Frontal cortex (tissue), 4 donors: ENCODE measurements at places on chromosomes 12 and 14. TPM values are rescaled to one million over a fixed set of nuclear protein-coding genes. Genes with fewer than 3 reads are reported as not detected.

Gene PPP1R1A
- total RNA-seq = 10.6 TPM

Gene CELA1
- not detected for total RNA-seq

Gene MYH6
- total RNA-seq = not detected

Gene CEBPE
- total RNA-seq = not detected

Gene PTCSC3
- not detected for total RNA-seq

Gene TAS2R50
- 3.7 TPM for total RNA-seq

Gene BDKRB1
- 0.41 TPM for total RNA-seq

Gene POC1B
- total RNA-seq = 93.8 TPM

Gene TPPP2
- not detected for total RNA-seq

Gene DHRS2
- total RNA-seq = 0.41 TPM

Gene TMEM119
- total RNA-seq = 0.82 TPM

Gene PKP2
- total RNA-seq = 7.3 TPM

Gene ARG2
- 59.1 TPM for total RNA-seq

Gene IRAK3
- total RNA-seq = 4.1 TPM

Gene KRT5
- not detected for total RNA-seq

Gene KRT8
- not detected for total RNA-seq

Gene TEX22
- total RNA-seq = 0.41 TPM

Gene GNB3
- 1.2 TPM for total RNA-seq

Gene ESR2
- 1.2 TPM for total RNA-seq

Gene CDKL1
- total RNA-seq = 10.2 TPM

Gene GLS2
- 4.1 TPM for total RNA-seq

Gene ZNF664
- total RNA-seq = 53.8 TPM

Gene HSPB8
- 0.41 TPM for total RNA-seq

Gene KRT75
- total RNA-seq = not detected

Gene WASHC4
- 73.0 TPM for total RNA-seq

Gene OLR1
- total RNA-seq = 4.1 TPM

Gene LRRK2
- 8.6 TPM for total RNA-seq

Gene NXPH4
- total RNA-seq = 0.82 TPM

Gene SSPN
- total RNA-seq = 4.1 TPM
